NCI-H2081 treated with DMSO at 0.1 percent for 48 hours (cell line): ENCODE measurements at places on chromosomes 1 and 21.

DNA sequence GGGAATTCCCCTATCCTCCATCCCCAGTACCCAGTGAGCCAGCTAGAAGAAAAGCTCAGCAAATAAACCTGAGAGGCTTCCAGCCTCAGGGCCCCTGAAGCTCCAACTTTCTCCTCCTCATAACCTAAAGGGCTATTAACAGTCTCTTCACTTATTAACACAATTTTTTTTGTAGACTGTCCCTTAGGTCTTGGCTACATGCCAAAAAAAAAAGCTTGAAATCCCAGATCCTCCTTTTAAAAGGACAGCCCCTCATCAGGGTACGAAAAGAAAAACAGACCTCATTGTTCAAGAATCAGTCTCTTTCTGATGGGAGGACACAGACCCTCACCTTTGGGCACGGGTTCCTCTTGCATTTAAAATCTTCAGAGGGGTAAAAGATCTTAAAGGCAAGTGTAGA is 72.8 kb upstream of the CD1D start:
- no peak for DNase-seq

- no peak for DNase-seq
Measured at GRCh38 chr1:149928401-149928724, 760 bp upstream of the SF3B4 start.

- DNase-seq: peak; percentile 24
Measured at GRCh38 chr1:98264727-98265126, 343.9 kb upstream of the DPYD start.

DNA sequence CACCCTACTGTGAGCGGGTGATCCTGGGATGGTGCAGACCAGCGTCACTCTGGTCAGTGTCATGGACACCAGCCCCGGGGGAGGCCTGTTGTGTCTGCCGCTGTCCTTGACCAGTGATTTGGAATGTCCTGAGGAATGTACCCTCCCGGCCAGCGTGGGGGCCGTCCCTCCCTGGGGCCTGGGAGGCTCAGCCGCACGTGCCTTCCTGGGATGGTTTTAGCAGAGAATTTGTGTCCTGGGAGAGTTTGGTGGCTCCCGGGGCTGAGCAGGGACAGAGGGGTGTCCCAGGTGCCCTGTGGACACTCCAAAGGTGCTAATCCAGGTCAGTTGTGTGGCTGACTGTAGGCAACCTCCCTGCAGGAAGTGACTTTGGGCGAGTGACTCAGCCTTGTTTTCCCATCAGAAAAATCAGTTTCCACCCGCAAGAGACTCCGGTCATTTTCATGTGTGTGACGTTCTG is 6.2 kb downstream of the ARHGEF16 start:
- no peak for DNase-seq

GRCh38 chr1:152061952-152062351 is 25.1 kb upstream of the S100A11 start:
- DNase-seq: no peak

GRCh38 chr1:204545202-204545601 is 29.0 kb downstream of the MDM4 start:
- no peak for DNase-seq

DNA sequence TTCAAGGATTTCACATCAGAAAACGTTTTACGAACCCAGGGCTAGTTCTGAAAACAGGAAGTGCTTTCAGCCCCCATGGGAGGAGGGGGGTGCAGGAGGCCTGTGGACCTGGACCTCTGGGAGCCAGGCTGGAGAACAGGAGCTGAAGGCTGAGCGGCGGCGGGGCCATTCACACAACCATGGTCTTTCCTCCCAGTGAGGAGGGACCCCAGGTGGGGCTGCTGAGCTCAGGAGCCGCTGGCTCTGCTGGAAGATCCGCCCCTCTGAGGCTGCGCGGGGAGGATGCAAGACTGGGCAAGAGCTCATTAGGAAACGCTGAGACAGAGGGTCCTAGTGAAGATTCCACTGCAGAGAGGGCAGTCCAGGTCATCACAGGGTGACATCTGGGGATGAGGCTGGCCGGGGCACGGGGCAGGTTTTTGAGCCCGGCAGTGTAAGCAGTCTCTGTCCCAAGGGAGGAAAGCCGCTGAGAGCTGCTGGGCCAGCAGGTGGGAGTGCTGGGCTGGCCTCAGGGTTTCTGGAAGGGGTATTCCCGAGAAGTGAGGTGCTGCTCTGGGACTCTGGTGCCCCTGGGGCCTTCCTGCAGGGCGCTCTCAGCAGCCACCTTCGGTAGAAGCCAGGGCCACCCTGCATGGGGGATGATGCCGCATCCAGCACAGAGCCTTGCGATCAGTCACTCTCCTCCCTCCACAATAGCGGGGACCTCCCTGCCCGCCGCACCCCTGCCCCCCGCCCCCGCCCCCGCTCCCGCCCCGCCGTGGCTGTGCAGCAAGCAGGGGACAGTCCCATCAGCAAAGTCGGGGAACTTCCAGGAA is 7.5 kb downstream of the MX2 start:
- DNase-seq: no peak

DNA sequence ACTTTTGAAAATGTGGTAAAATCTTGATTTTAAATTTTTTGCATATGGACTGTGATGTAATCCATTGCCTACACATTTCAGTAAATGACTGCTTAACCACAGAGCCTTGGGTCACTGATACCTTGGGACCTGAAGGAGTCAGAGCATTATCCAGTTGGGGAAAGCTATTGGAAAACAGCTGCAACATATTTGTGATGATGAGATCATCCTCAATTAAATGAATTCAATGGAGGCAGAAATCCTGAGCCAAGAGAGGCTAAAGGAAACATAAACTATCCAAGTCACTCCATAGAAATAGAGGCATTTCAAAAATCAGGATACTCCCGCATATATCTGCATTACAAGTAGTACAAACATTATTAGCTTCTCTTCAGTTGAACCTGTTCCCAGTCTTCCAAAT is 99.8 kb upstream of the PRMT6 start:
- no peak for DNase-seq

DNA sequence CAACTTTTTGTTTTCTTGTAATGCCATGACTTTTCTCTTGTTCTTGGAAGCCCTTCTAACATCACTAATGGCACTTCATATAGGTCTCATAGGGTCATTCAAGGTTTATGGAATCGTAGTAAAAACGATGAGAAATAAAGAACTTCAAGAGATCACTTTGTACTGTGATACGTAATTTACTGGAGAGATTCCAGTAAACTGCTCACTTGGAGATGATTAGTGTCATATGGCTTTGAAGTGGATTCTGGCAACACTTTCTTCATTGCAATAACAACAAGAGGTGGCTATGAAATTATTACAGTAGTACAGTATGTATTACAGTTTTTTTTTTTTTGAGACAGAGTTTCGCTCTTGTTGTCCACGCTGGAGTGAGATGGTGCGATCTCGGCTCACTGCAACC is 103.4 kb downstream of the RUSC1 start:
- no peak for DNase-seq

DNA sequence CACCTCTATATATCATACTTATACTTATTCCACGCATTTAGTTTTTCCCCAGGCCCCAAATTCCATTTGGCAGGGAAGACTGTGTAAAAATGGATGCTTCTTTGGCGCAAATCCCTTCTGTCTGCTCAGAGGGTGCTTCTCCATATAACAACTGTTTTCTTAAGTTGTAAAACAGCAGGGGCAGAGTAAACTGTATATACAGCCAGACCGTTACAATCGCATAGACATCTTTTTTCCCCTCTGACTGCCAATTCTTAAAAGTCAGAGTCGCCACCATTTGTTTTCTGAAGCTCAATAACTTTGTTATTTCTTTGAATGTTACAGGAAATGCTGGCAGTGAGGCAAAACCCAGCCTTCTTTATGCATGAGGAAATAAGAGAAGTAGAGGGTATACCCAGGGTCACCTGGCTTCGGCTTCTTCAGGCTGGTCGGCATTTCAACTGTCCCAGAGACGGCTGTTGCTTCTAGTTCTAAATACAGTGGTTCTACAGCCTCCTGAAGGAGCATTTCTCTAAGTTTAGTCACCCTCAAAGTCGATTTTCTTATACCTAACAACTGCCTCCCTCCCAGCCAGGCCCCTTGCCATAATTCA is 188.4 kb downstream of the CLIC6 start:
- DNase-seq: no peak

- no peak for DNase-seq
Measured at GRCh38 chr1:89739013-89739843, 81.6 kb upstream of the LRRC8D start.

DNA sequence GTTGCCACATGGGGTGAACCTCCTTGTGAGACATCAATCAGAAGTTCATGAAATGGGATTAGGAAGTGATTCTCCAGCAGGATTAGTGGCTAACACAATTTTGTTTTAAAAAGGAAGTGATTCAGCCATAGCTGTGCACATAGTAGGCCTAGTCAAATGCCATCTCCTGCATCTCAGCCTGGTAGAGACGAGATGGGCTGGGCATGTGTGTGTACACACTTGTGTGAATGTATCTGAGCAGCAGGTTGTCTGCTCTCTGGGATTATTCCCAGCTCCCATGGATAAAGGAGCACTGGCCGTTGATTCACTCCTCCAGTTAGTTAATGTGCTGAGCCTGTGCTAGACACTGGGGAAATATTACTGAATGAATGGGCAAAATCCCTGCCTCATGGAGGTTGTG is 2.0 kb downstream of the FOXE3 start:
- DNase-seq: no peak

DNA sequence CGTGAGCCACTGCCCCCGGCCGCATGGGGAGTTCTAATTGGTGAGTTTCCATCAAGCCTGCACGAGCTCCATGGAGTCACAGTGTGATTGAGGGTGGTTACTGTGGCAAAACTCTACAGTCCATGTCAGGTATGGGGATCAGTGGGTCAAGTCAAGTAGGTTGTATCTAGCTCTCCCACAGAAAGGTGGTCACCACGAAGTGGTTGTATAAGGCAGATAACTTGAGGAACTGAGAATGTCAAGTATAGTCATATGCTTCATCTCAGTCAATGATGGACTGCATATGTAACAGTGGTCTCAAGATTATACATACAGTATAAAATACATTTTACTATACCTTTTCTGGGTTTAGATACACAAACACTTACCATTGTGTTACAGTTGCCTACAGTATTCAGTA is 348.6 kb upstream of the ZP4 start:
- no peak for DNase-seq

DNA sequence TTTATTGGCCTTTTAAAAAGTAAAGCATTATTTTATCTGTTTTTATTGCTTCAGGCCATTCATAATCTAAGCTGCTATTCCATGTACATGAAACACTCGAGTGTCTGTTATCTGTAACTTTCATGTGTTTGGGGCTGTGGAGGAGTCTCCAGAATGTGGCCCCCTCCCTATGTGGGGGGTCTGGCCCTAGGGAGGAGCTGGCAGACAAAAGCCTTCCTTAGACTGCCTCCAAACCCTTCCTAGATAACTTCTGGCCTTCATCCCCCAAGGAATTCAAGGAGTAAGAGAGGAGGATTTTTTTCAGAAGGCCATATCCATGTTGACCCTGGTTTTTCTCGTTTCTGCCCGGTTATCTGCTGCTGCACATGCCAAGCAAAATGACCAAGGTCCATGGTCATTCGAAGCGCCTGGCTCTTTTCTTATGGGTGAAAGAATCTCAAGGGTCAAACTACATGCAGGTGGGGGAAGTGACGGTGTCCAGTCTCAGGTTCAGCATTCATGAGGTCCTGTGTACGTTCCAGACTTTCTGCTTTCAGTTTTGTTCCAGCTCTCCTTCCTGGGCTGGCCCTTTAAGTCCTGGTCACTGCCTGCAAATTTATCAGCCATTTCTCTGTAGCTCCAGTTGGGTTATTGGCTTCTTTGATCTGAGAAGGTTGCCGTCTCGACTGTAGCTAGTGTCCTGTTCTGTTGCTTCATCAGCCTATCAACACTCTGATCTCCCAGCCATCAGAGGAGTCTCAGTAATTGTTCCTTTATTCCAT is 8.3 kb downstream of the TENT5C start:
- DNase-seq: no peak

GRCh38 chr1:9388335-9389180 is 95.9 kb downstream of the SPSB1 start:
- no peak for DNase-seq

- DNase-seq: no peak
Measured at GRCh38 chr1:18932387-18932786, 24.1 kb downstream of the IFFO2 start.

GRCh38 chr21:45132841-45133573 is 58.6 kb downstream of the ADARB1 start:
- no peak for DNase-seq

- no peak for DNase-seq
Measured at GRCh38 chr1:10074059-10074851, 41.5 kb downstream of the UBE4B start.

- DNase-seq: no peak
Measured at GRCh38 chr21:46191686-46192575, 7.7 kb upstream of the SPATC1L start.

- DNase-seq: no peak
Measured at GRCh38 chr1:41363591-41364320, 2.5 kb downstream of the FOXO6 start.

DNA sequence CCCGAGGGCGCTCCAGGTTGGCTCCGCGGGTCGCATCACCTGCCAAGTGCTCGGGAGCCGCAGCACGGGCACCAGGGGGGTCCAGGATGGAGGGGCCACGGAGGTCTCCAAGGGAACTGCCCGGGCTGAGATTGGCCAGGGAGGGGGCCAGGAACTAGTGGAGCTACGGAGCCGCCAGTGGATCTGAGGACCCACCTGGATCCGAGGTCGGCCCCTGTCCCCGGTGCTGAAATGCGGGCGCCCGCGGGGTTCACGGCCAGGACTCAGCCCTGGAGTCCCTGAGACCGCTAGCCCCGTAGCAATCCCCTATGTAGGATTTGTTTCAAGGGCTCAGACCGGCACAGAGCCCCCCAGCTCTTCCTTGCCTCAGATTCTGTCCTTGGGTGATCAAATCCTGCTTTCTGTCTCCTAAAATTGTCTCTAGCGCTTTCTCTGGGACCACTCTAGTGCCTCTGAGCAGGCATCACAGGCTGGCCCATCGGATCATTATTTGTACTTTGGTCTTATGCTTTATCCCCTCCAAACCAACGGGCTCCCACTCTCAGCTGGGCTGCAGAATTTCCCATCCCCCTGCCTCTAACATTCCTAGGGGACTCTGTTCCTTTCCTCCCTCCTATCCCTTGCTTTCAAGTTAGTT is 27.3 kb downstream of the KIAA2013 start:
- no peak for DNase-seq

DNA sequence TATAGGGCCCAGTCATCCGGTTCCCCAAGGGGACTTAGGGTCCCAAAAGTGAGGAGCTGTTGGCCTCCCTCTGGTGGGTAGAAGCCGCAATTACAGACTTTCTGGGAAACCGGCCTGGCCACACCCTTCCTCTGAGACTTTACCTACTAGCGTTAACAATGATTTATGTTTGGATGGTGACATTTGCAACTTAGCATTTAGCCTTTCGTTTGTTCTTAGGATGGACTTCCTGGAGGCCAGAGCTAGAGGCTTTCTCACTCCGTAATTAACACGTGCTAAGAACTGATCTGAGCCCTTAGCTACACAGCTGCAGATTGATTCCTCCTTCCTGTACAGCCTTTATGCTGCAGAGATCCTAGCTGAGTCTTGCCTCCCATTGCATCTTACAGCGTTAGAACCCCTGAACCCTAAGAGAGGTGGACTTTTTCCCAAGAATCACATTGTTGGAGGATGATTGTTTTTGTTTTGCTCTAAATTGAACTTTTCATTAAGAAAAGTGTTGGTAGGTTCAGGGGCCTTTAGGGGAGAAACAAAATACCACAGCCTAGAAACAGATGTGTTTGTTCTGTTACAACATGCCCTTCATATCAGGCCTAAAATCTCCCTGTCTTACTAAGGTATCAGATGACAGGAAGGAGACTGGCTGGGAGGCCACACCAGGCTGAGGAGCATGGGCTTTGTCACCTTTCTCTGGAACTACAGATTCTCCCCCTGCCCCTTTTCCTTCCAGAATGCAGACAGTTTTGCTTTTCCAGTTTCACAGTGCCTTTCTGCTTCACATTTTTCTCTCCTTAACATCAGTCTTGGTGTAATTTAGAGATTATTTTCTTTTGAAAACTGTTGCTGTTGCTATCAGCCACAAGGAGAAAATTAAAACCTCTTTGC is 1.9 kb downstream of the S100A11 start:
- DNase-seq: no peak
